ENCODE measurements at places on chromosomes 3 and 15.
A peak's percentile ranks its signal among the peaks of the same experiment; 100 is the strongest.

GRCh38 chr3:166743481-166744134 is 636.5 kb downstream of the ZBBX start:
- DNase-seq: no peak

DNA sequence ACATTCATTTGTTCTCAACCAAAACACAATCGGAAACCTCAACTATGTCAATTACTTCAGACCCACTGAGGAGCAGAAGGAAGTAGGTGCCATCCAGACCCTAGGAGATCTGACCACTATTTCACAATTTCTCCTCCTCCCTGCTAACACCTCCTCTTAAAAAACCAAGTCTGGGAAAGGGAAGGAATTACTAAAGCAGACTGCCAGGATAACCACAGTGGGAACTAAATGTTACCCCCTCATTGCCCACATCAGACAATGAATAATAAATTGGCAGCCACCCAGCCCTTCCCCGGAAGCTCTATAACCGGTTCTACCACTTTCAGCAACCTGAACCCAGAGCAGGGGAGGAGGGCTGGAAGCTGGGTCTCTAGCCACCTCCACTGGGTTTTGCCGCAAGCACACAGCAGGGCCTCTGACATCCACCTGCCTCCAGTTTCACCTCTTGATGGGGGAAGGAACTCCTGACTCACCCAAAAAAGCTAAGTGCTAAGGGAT is 17.6 kb downstream of the C15orf62 start:
- DNase-seq: peak; percentile 72

- no peak for DNase-seq
Observed at GRCh38 chr3:116188231-116188785, 257.0 kb downstream of the LSAMP start.

DNA sequence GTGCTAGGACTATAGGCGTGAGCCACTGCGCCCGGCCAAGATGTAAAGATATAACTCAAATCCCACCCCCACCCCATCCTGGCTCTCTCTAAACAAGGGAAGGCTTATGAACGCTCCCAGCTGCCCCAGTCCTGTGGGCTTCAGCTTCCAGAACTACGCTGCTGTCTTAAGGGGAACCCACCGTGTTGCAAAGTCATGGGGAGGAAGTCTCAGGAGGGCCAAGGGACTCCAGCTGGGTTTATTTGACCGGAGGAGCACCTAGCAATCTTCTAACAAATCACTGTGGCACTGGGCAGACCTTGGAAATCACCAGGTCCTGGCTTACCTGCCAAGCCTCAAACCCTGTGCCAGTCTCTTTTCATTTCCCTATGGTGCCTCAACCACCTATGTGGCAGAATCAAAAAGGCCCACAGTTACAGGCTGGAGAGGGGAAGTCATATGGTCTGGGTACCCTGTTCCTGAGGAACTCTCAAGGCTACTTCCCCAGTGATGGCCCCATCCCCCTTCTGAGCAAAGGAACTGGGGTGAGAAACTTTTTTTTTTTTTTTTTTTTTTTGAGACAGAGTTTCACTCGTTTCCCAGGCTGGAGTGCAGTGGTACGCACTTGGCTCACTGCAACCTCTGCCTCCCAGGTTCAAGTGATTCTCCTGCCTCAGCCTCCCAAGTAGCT is 83.4 kb downstream of the RBPMS2 start:
- DNase-seq: no peak

- no peak for DNase-seq
Observed at GRCh38 chr3:149908424-149908957, 62.2 kb downstream of the PFN2 start.

DNA sequence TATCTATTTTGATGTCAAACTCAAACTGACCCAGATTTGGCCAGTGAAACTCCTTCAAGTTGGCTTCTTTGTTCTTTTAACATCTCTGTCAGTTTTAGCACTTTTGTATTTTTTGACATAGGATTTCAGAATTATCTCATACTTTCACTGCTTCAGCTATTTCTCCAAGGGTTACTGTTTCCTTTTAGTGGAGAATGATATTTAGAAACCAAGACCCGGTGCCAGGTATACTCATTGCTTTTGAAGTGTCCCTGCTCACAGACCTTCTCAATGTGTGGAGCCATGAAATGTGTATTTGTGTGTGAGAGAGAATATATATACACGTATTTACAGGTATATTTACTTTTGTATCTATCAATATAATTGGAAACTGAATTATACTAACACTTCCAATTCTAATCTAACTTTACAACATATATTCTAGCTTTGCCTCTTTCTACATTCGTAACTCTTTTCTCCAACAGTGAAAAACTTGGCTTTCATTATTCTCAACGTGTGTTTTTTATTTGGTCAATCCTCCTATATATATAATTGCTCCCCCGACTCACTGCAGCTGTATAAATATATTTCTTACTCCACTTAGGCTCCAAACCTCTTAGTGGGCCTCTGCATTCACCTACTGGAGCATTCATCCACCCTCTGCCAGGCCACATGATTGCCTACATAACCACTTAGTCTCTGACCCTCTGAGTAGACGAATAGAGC is 54.0 kb downstream of the OTOL1 start:
- no peak for DNase-seq

GRCh38 chr3:20739814-20740213 is 553.8 kb upstream of the SGO1 start:
- no peak for DNase-seq

GRCh38 chr3:179108086-179108485 is 36.5 kb upstream of the ZMAT3 start:
- no peak for DNase-seq

DNA sequence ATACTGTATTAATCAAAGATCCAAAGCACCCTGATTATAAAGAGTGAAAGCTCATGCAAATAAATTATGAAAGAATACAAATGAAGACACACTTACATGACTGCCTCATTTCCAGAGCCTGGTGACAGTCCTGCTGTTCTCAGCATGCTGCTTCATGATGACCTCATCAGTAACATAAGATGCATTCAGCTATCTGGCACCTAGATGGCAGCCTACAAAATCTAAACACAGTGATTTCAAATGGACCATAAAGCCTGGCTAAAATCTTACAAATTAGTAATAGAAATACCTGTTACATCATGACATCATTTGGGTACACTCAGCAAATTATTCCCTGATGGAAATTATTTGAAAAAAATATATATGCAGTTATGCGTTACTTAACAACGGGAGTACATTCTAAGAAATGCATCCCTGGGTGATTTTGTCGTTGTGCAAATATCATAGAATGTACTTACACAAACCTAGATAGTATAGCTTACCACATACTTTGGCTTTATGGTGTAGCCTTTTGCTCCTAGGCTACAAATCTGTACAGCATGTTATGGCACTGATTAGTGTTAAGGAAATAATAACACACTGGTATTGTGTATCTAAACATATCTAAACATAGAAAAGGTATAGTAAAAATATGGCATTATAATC is 207.2 kb downstream of the EPHA3 start:
- DNase-seq: no peak

GRCh38 chr3:60855250-60855649 is 396.0 kb downstream of the FHIT start:
- no peak for DNase-seq

DNA sequence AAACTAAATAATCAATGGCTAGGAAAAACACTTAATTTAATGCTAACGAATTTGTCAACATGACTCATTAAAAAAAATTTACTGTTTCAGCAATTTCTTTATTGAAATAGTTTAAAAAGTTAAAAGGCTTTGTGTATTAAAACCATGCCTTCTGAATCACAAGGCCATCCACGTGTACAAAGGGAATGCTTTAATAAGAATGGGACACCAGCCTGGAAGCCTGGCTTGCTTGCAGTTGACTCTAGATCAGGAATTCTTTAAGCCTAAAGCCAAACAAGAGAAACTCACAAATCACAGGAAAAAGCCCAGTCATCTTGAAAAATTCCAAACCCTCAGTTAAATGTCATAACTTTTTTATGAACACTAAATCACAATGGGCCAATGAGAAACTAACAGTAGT is 137.6 kb downstream of the PEAK1 start:
- DNase-seq: no peak

GRCh38 chr3:44184319-44184953 is 57.2 kb upstream of the TOPAZ1 start:
- no peak for DNase-seq

DNA sequence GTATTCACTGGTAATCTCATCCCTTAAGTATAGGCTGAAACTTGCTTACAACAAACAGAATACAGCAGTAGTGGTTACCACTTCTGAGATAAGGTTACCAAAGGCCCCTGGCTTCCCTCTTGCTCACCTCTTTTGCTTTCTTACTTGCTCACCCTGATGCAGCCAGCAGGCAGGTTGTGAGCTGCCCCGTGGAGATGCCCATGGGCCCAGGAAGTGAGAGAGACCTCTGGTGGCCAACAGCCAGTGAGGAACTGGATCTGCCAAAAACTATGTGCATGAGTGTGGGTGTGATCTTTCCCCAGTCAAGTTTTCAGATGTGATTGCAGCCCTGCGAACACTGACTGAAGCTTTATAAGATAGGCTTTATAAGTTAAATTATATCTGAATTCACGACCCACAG is 48.7 kb downstream of the NMNAT3 start:
- DNase-seq: no peak

DNA sequence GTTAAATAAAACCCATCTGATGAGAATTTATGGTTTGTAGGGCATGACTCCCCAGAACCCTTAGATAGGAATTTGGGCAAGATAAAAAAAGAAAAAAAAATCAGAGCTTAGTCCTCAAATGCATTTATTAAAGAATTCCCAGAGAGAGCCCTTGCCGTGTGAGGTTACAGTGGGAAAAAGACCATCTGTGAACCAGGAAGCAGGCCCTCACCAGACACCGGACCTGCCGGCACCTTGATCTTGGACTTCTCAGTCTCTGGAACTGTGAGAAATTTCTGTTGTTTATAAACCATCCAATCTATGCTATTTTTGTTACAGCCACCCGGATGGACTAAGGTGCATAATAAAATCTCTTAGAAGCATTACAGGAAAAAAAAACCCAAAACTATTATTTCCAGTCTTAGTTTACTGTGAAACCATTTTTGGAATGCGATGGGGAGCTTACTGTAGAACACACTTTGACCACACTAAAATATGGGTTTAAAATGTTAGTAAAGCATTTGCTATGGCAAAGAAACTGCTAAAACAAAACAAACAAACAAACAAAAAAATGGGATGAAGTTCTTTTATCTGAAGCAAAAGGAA is 72.2 kb downstream of the LEKR1 start:
- DNase-seq: no peak

Measured in activated T-cell treated with anti-CD3 and anti-CD28 coated beads, Interleukin-2, amount 50 U/mL, for 24 hours (primary cell).